ENCODE measurements at places on chromosomes 1 and 21.

DNA sequence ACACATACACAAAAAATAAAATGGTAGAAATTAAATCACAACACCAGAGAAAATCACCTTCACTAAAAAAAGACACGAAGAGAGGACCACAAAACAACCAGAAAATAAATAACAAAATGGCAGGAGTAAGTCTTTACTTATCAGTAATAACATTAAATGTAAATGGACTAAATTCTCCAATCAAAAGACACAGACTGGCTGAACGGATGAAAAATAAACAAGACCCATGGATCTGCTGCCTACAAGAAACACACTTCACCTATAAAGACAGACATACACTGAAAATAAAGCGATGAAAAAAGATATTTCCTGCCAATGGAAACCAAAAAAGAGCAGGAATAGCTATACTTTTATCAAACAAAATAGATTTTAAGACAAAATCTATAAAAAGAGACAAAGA lies 73.6 kb downstream of the ZZZ3 start:
- DNase-seq, result no peak

- DNase-seq, result no peak
Observed at GRCh38 chr1:47643306-47644211, 205.7 kb downstream of the FOXD2 start.

- no peak for DNase-seq
Observed at GRCh38 chr21:17550671-17551308, 37.9 kb downstream of the CXADR start.

- DNase-seq, result no peak
Observed at GRCh38 chr1:42324398-42325013, 10.5 kb downstream of the FOXJ3 start.

GRCh38 chr1:201466492-201466891 lies 2.5 kb downstream of the PHLDA3 start:
- no peak for DNase-seq

DNA sequence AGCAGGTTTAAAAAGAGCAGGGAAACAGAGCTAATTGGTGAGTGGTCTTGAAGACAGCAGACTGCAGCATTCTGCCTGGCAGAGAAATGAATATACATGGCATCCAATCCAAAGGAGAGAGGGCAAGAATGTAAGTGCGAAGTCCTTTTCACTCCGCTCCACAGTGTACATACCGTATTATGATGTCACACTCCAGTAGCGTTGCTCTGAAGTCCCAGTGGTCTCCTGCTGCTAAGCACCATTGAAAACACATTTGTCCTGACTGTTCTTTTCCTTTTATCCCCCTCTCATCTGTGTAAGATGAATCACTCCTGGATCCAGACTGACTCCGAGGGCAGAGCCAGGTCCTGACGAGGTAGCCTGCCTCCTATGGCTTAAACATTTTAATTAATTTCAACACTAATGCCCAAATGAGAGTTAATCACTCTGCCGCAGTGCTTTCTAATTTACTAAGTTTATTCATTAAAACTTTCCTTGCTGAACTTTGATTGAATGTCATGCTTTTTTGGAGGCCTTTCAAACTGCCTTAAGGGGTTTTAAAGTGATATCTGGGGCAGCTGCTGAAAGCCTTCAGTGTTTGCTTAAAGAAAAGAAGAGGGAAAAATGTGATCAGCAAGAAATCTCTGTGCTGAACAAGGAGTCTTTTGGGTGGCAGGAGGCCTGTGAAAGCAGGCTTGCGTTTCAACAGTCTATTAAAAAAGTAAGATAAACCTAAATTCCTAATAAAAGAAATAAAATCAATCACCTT lies 227.2 kb downstream of the ATG4C start:
- no peak for DNase-seq

- DNase-seq, result peak; percentile 20
Observed at GRCh38 chr1:161905269-161905884, 118.3 kb downstream of the OLFML2B start.

DNA sequence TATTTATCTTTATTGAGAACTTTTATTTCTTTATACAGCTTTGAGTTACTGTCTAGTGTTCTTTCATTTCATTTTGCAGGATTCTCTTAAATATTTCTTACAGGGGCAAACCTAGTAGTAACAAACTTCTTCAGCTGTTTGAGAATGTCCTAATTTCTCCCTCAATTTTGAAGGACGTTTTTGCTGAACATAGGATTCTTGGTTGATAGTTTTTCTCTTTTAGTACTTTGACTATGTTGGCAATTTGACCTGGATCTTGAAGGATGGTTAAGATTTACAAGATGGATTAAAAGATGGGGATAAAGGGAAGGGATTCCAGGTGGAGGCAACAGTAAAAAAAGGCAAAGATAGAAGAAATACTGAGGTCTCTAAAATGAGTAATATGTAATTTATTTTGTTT lies 38.9 kb downstream of the XPR1 start:
- DNase-seq, result no peak

- DNase-seq, result peak; percentile 96
Observed at GRCh38 chr1:163168053-163168452, 34.7 kb downstream of the RGS5 start.

DNA sequence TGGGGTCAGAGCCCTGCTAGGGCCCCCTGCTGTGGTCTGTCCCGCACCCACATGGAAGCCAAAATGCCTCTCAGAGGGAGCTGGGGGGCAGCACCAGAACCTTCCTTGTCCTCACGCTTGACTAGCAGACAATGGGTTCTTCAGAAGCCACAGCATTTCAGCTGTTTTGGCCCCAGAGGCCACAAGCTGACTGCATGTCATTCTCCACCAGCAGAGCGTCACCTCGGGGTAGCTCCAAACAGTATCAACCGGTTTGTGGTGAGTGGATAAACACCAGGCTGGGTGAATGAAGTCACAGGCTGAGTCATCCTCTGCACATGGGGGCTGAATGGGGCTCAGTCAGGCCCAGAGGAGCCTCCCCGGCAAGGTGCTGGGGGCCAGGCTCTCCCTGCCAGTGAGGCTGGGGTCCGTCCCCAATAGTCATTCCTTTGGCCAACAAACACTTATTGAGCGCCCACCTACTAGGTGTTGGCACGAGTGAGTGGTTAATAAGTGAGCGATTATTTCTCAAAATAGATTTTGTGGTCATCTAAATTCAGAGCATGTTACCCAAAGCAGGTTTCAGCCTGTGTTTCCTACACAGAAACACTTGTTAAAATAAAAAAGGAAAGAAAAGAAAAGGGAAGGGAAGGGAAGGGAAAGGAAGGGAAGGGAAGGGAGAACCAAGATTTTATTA lies 9.1 kb downstream of the OLIG1 start:
- peak; percentile 84 for DNase-seq

- no peak for DNase-seq
Observed at GRCh38 chr1:108502138-108502537, 52.0 kb downstream of the NBPF6 start.

DNA sequence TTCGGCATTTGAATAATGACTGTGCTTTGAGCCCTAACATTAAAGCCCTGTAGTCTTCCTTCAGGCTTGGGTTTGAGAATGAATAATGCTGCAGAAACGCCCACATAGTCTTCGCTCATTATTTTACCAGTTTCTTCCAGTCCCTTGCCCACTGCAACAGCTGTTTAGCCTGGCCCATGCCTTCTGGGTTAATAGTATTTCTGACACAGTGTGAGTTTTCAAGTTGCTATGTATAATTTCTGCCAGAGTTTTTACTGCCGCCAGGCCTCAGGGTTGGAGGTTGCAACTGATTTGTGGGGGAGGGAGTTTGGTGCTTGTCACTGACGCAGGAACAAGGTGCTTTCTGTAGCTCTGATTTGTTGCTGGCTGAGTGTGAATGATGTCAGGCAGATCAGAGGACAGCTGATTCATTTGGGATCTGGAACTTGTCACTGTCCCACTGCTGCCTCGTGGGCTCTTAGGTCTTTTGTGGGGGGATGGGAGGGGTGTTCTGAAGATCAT lies 109.8 kb downstream of the MAST2 start:
- peak; percentile 96 for DNase-seq

DNA sequence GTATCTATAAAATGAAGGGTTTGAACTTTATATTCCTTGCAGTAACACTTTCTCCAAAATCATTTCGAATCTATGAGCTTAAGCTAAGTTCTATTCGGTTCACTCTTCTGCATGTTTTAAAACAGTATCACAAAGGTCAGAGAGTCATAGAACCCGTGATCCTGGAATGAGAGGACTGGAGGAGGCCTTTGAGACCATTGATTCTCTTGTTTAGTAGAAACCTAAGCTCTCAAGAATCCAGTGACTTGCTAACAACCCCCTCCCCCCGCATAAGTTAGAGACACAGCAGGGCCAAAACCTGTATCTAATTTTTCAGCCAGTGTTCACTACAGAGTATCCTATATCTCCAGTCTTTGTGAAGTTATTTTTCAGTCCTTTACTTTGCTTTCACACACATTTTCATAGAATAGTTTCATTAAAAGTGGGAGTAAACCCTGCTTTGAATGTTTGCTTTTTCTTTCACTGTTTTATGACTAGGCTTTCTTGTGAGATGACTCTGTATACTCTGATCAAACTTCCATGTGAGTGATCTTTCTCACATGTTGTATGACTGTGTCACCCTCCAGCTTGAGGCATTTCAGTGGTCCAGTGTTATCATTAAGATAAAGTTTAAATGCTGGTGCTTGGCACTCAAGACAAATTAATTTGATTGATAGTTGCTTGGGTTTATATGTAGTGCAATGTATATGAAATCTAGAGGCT lies 275.4 kb upstream of the SGIP1 start:
- peak; percentile 57 for DNase-seq

GRCh38 chr1:109721042-109721441 lies 9.0 kb downstream of the GSTM5 start:
- DNase-seq, result peak; percentile 5

DNA sequence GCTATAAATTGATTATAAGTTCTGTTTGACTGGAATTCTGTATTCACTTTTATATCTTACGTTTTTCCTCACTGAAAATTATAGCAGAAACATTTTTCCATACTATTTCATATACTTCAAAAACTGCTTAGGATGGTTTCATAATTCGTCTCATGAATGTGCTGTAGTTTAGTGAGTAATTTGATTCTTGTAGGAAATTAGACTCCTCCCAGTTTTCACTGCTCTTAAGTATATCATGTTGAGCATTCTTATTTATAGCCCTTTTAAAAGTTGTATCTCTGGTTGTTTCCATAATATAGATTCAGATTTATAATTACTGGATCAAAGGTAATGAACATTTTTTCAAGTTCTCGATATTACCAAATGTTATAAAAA lies 250.6 kb downstream of the FMN2 start:
- DNase-seq, result peak; percentile 23

GRCh38 chr1:32335535-32335789 lies 571 bp downstream of the MARCKSL1 start:
- no peak for DNase-seq

GRCh38 chr21:45974073-45975019 lies 7.2 kb upstream of the COL6A1 start:
- peak; percentile 82 for DNase-seq

DNA sequence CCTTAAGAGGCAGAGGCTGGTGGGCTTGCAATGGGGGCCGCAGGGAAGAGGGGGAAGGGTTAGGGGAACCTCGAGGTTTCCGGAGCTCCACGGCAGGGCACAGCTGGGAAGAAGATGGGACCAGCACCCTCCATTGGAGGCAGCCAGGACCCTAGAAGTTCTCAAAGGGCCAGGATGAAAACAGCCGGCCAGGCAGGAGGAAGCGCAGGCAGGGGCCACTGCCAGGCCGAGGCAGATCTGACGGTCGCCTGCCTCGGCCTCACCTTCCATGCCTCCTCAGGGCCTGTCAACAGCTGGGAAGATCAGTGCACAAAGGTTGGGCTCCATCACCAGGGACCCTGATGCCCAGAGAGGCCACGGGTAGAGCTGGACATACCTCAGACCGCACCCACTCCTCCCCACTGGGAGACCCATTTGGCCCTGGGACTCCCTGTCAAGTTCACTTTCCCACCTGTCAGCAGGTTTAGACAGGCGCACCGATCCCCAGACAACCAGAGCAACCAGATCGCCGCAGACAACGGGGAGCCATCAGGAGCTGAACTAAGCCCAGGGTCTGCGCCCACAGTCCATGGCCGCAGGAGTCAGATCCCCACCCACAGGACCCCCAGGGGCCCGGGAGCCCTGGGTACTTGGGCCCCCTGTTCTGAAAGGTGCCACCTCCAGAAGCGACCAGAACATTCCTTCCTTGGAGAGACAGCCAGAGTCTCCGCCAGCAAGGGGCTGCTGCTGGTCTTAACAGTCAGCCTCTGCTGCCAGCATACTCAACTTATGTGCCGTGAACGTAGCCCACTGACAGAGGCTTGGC lies 2.2 kb downstream of the SLC19A1 start:
- DNase-seq, result no peak

GRCh38 chr1:184531296-184531695 lies 144.5 kb downstream of the C1orf21 start:
- peak; percentile 27 for DNase-seq

GRCh38 chr1:59520827-59521418 lies 224.0 kb downstream of the FGGY start:
- peak; percentile 97 for DNase-seq

- peak; percentile 86 for DNase-seq
Observed at GRCh38 chr1:59020151-59020997, 236.5 kb upstream of the JUN start.

DNA sequence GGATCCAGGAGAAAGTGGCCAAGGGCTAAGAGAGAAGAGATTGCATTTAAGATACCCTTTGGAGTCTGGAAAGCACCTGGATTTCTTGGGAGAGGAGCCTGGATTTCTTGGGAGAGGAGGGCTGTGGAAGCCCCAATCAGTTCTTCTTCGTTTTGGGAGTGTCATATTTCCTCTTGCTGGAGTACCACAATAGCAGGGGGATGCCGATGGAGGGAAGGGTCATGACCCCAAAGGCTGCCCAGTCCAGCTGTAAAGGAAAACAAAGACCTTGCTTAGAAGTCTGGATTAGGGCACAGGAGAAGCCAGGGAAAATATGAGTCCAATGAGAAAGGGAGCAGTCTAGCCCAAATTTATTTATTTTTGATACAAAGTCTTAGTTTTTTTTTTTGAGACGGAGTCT lies 11.3 kb downstream of the SSR2 start:
- no peak for DNase-seq

GRCh38 chr1:162292422-162292849 lies 84.2 kb downstream of the SPATA46 start:
- peak; percentile 7 for DNase-seq

- DNase-seq, result peak; percentile 69
Observed at GRCh38 chr1:222182641-222183040, 365.3 kb downstream of the HHIPL2 start.

DNA sequence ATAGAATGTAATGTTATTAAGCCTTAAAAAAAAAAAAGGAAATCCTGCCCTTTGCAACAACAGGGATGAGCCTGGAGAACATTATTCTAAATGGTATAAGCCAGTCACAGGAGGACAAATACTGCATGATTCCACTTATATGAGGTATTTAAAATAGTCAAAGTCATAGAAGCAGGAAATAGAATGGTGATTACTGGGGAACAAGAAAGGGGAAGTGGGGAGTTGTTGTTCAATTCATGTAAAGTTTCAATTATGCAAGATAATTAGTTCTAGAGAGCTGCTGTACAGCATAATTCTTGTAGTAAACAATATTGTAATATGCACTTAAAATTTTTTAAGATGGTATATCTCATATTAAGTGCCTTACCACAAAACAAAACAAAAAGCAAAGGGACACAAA lies 13.2 kb downstream of the FCER1A start:
- no peak for DNase-seq

Measured in IMR-90 (cell line).